Bronchial epithelial cell (primary cell): ENCODE measurements at places on chromosomes 1 and 21.
A peak's percentile ranks its signal among the peaks of the same experiment; 100 is the strongest.

- DNase-seq, result no peak
Measured at GRCh38 chr1:156593661-156593989, 2.0 kb downstream of the NAXE start.

GRCh38 chr1:39051956-39052355, 25.8 kb downstream of the NDUFS5 start:
- no peak for DNase-seq

DNA sequence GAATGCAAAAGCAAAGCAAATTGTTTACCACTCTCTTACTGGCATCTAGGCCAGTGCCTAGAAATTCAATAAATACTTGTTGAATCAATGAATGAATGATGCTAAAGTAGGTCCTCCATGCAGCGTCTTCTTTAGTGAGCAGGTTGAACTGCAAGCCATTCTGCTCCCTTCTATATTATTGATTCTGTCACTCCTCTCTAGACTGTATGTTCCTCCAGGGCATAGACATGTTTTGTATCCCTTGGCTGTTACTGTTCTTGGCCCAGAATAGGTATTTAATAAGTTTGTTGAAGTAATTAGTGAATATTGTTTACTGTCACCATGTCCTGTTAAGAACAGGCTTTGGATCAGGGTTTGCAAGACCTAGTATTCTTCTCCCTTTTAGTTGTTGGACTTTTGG, 43.7 kb downstream of the OSBPL9 start:
- no peak for DNase-seq

DNA sequence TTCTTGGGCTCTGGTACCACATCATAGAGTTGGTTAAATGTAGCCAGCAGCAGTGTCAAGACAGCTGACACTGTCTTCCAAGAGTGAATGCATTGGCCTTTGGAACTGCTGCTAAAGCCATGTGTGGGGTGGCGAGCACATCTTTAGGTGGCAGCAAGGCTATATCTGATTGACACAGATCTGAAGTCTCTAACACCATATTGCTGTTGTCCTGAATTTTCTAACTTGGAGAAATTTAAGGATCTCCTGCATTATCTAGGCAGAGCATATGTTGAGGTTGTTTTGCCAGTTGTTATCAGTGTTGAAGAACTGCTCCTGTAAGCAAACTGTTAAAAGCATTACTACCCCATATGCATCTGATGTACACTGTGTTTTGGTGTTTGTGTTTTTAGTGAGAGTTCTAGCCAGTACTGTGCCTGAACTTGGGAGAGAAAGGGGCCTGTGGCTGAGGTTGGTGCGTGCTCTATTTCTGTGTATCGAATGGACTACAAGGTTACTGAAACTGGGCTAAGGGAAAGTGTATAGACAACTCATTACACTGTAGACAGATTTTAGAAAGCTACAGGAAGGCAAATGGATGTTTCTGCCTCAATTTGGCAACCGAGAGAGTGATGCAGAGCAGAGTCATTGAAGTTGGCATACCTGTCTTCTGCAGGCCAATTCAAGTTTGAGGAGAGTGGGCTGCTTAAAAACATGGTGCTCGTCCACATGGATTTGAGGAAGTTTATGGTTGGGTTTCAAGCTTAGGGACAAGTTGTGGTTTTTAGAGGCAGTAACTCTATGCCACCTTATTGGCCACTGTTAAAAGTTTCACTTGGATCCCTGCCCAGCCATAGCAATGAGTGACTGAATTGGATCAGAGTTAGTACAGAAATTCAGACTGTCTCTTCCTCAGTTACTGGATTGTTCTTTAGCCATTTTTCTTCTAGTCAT, 16.9 kb downstream of the DYRK3 start:
- DNase-seq, result peak; percentile 51

- DNase-seq, result no peak
Measured at GRCh38 chr1:109927911-109928321, 17.3 kb downstream of the CSF1 start.

- DNase-seq, result peak; percentile 44
Measured at GRCh38 chr1:31977385-31978131, 36.1 kb upstream of the KHDRBS1 start.
